ENCODE measurements at places on chromosomes 5 and 9.

DNA sequence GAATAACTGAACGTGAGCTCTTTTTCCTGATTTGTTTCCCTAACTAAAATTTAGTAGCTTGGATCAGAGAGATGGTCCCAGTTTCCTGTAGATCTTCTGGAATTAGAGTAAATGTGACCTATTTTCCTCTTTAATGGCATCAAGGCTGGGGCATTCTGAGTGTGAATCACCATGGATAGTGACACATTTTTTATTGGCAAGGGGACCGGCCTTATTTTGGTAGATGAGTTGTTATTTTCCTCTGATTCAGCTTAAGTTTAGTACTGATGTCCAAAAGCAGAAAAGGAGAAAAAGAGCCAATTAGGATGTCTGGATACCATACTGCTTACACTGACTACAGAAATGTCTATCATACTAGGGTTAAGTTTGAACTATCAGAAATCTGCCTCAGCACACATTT, 68.1 kb downstream of the RNF38 start:
- no peak for DNase-seq

DNA sequence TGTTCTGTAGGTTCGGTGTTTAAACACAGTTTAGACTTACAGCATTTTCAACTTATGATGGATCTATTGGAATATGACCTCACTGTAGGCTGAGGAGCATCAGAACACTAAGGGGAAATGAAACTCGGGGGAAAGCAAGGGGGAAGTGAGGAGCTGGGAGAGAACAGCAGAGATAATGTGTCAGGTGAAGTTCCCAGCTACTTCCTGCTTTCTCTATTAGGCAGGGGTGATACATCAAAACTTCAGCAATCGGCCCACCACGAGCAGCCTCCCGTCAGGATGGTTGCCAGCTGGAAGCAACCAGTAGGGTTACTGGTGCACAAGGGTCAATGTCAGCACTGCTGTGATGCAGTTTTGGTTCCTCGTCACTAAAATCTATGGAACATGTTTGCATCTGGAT, 34.3 kb downstream of the FAT2 start:
- DNase-seq = no peak

DNA sequence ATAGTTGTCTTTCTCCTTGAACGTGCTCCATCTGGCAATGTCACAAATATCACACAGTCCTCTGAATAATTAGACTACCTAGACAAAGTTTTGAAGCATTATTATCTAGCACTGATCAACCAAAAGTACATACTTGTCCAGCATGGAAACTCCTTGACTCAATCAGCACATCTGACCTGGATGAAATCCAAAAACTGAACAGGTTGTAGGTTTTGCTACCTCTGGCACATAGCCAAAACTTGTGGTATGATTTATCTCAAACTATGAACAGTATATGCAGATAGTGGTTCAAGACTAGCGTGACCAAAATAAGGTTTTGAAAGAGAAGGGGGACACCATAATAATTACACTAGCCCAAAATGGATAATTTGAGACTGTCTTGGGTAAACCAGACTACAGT, 158.1 kb downstream of the ARRDC3 start:
- no peak for DNase-seq

DNA sequence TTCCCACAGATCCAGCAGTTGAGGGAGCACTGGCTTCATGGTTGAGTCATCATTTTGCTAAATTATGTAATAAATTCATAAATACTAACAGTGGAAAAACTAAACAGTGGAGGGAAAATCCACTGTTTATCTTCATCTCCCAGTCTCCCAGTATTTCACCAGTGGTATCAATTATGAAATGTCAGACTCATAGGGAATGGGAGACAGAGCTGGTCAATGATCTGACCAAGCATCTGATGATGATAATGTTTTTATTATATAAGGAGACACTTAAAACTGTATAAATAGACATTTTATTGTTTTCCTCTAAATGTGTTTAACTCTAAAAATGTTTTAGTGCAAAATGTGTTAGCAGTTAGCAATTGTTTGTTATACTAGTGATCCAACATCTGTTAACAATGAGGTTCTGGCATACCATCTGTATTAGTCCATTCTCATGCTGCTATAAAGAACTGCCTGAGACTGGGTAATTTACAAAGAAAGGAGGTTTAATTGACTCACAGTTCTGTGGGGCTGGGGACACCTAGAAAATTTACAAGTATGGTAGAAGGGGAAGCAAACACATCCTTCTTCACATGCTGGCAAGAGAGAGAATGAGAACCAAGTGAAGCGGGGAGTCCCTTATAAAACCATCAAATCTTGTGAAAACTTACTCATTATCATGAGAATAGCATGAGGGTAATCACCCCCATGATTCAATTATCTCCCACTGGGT, 11.8 kb upstream of the REEP5 start:
- no peak for DNase-seq

- no peak for DNase-seq
These were observed 69.4 kb upstream of the TBC1D2 start for GRCh38 chr9:98324801-98325200.

- DNase-seq = no peak
These were observed 149.4 kb upstream of the TUSC1 start for GRCh38 chr9:25827626-25828025.

GRCh38 chr9:2132484-2133082, 117.4 kb downstream of the SMARCA2 start:
- no peak for DNase-seq

- no peak for DNase-seq
These were observed 288.7 kb downstream of the FANCC start for GRCh38 chr9:95028853-95029219.

DNA sequence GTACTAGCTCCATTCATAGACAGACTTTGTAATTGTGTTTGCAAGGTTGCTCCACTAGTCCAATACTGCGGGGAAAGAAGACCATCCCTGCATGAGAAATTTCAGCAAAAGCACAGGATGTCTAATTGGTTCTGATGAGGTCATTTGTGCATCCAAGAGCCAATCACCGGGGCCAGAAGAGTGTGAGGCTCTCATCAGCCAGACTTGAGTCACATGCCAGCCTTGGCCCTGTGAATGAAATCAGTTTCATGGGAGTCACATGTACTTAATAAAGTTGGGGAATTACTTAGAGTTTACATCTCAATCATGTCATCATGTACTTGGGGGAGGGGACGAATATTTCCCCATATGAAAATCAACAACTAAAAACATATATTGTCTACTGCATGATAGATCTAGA, 1236.0 kb downstream of the MAT2B start:
- no peak for DNase-seq

DNA sequence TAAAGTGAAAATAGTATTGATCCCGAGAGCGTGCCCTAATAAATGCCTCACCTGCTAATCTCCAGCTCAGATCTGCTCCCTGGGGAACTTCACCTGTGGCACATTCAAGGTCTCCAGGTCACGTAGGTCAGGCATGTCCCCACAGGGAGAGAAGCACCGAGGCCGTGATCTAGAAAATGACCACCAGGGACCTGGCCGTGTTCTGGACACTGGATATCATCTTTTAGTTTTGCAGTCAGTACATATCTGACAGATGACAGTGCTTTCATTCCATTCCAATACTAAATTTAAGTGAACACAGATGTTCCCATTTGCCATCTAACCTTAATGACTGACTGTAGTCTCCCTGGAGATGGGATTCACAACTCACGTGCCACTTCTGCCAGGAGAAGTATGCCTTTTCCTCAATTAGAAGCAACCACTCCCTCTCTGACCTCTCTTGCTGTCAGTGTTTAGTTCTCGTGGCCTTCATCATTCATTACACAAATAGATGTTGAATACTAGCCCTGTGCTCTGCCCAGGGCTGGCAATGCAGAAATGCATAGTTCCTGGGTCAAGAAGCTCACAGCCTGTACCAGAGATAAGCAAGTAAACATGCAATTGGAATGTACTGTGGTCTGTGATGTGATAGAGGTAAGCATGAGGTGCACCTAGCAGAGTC, 276.5 kb downstream of the NTRK2 start:
- no peak for DNase-seq

GRCh38 chr5:178545176-178545575, 45.0 kb downstream of the COL23A1 start:
- DNase-seq = no peak

- no peak for DNase-seq
These were observed 235.5 kb upstream of the TRIM32 start for GRCh38 chr9:116451500-116452115.

DNA sequence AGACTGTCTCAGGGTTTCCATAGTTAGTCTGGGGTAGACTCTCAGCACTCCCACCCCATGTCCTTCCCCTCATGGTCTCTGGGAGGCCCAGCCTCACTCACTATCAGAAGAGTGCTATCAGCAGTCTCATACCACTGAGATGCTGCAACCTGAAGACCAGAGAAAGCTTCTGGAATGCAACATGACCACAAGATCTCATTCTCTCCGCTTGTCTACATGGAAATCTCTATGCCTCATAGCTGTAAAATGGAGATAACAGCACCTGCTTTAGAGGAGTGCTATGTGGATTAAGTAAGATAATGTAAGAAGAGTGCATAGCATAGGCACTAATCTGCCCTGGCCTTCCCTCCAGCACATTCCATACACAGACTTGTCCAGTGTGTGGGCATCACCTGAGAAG, 47.0 kb upstream of the ZNF169 start:
- DNase-seq = no peak

All from smooth muscle cell of the brain vasculature (primary cell).